Activated T-cell treated with anti-CD3 and anti-CD28 coated beads, Interleukin-2, amount 50 U/mL, for 24 hours (primary cell): ENCODE measurements at places on chromosomes 6 and 20.

GRCh38 chr6:8131265-8131897 is 29.0 kb upstream of the EEF1E1 start:
- H3K27ac ChIP-seq = no peak overlapping the region
- peaks cover 1% of the 10 kb centered on the region for H3K4me1 ChIP-seq
- no peaks in the 10 kb centered on the region for H3K36me3 ChIP-seq
- DNase-seq = peak; percentile 38

- H3K4me1 ChIP-seq = no peaks in the 10 kb centered on the region
- no peaks in the 10 kb centered on the region for H3K27me3 ChIP-seq
- H3K36me3 ChIP-seq = no peaks in the 10 kb centered on the region
- no peak overlapping the region for H3K4me3 ChIP-seq
- no peak for DNase-seq
These were observed 234.7 kb downstream of the TRDN start for GRCh38 chr6:123402052-123402451.

DNA sequence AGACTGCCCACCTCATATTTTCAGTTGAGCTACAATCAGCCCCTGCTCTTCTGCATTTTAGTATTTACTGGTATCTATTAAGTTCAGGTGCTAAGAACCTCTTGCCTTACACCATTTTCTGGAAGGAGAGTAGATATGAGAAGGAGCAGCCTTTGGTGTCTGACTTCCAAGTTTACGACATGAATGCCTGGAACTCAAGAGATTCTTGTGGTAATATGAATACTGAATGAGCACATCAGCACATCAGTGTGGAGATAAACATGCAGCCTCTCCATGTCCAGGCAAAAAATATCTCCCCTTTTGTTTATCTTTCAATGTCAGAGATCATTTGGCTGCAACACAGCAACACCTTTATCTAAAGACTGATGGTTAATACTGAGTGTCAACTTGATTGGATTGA is 65.8 kb upstream of the THEMIS start:
- H3K4me1 ChIP-seq = peaks cover 42% of the 10 kb centered on the region
- no peaks in the 10 kb centered on the region for H3K27me3 ChIP-seq
- no peak overlapping the region for H3K27ac ChIP-seq
- DNase-seq = no peak
- no peak overlapping the region for H3K4me3 ChIP-seq

DNA sequence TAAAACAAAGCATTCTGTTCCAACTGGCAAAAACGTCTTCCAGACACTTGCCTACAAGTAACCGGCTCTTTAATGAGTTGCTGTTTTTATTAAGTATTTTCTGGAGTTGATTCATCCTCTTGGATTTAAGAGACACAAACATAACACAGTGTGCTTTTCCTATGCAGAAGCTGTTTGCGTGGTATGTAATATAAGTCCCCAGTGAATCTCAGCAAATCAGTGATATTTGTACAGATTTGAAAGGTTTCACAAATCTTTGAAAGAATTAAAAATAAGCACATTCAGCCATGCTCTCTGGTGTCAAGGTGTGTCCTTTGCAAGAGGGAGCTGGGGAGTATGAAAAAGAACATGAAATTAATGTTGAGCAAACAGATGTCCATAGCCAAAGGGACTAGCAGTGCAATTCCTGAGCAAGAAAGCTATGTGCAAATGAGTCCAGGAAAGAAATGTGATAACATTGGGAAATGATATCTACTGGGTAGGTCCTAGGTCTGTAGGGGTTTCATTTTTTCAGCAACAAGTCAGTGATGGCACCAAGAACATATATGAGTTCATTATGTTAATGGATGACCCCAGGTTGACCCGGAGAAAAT is 170.1 kb upstream of the PHACTR1 start:
- no peak for DNase-seq
- no peaks in the 10 kb centered on the region for H3K4me1 ChIP-seq
- no peak overlapping the region for H3K4me3 ChIP-seq

DNA sequence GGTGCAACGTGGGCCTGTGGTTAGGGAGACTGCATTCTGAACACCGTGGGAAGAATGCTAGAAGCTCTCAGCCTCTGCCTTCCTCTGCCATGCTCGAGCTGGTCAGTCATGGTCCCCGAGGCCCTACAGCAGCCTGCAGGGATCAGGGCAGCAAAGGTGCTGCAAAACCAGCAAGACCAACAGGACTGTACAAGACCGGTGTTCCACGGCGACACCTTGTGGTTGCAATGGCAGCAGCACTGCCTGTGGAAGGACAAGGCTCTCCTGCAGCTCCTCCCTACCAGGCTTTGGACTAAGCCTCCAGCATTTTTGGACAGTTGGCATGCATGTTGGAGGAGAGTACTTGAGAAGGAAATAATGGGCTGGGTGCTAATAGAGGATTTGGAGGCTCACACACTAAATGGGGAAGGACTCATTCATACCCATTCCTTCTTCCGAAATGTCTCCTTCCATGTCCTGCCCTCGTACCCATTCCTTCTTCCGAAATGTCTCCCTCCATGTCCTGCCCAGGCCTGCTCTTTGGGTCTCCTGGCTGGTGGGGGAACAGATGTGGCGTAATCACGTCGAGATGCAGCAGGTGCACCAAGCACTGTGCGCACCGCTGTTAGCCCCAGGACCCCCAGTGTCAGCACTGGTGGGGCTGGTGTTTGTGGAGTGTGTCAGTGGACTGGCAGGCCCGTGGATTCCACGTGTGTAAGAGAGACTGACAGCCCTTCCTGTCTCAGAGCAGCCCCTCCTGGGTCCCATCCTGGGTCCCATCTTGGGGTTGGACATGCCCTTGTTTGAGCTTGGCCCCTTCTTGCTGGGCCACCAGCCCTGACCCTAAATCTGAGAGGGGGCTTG is 18.6 kb upstream of the MYT1 start:
- no peaks in the 10 kb centered on the region for H3K4me1 ChIP-seq
- H3K27me3 ChIP-seq = peaks cover 3% of the 10 kb centered on the region
- no peak overlapping the region for H3K4me3 ChIP-seq
- no peak overlapping the region for H3K27ac ChIP-seq

- DNase-seq = no peak
- peaks cover 60% of the 10 kb centered on the region for H3K36me3 ChIP-seq
- peaks cover 65% of the 10 kb centered on the region for H3K4me1 ChIP-seq
- no peaks in the 10 kb centered on the region for H3K27me3 ChIP-seq
- H3K27ac ChIP-seq = peak overlapping the region; percentile 95
These were observed 19.3 kb downstream of the HIVEP2 start for GRCh38 chr6:142925575-142926110.

DNA sequence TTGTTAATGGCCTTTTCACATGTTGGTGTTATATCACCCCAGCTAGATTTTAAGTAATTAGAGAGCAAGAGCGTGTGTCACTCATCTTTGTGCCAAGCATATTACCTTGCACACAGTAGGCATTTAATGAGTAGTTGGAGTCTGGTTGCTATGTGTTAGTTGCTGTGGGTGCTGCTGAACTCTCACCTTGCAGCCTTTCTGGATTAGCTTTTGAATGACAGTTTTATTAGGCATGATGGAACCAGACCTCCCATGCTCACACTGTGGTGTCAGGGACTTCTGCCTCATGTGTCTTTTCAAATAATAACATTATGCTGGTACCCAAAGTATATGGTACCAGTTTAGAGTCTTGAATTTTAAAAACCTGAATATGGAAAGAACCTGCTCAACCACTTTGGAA is 55.9 kb downstream of the TRAF3IP2 start:
- no peak overlapping the region for H3K4me3 ChIP-seq
- H3K27ac ChIP-seq = no peak overlapping the region
- peaks cover 8% of the 10 kb centered on the region for H3K36me3 ChIP-seq
- H3K4me1 ChIP-seq = peaks cover 4% of the 10 kb centered on the region
- DNase-seq = no peak

DNA sequence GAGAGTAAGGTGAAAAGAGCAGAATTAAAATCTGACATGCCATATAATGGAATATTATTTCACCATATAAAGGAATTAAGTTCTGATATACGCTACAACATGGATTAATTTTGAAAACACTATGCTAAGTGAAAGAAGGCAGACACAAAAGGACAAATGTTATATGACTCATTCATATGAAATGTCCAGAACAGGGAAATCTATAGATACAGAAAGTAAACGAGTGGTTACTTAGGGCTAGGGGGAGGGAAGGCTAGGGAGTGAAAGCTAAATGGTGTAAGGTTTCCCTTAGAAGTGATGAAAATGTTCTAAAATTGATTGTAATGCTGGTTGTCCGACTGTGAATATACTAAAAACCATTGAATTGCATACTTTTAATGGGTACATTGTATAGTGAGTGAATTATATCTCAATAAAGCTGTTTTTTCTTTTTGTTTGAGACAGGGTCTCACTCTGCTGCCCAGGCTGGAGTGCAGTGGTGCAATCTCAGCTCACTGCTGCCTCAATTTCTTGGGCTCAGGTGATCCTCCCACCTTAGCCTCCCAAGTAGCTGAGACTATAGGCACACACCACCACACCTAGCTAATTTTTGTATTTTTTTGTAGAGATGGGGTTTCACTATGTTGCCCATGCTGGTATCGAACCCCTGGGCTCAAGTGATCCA is 8.2 kb downstream of the PRPH2 start:
- no peaks in the 10 kb centered on the region for H3K27me3 ChIP-seq
- no peaks in the 10 kb centered on the region for H3K36me3 ChIP-seq
- H3K4me3 ChIP-seq = no peak overlapping the region
- DNase-seq = no peak

DNA sequence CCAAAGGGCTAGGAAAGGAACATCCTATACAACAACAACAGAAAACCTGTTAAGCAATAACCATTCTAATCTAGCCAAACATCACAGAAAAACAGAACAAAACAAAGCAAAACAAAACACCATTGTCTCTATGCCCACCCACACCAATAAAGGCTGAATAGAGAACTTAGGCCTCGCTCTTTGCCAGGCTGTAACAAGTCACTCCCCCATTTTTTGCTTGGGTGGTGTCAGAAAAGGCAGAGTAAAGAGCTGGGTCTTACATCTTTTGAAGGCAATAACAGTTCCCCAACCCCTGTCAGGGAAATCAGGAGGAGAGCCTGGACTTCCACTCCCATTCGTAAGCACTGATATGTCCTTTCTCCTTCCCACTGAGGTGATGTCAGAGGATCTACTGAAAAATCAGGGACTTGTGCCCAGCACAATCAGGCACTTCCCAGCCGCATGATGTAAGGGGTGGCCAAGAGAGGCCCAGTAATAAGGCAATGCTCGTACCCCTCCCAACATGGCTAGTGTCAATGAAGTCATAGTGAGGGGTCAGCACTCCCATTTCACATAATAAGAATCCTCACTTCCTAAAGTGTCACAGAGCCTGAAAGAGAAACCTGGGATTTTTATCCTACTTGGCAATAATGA is 31.0 kb downstream of the THEMIS start:
- peak overlapping the region; percentile 41 for H3K4me3 ChIP-seq
- peaks cover 69% of the 10 kb centered on the region for H3K4me1 ChIP-seq
- H3K36me3 ChIP-seq = peaks cover 33% of the 10 kb centered on the region
- DNase-seq = no peak
- H3K27ac ChIP-seq = peak overlapping the region; percentile 89

DNA sequence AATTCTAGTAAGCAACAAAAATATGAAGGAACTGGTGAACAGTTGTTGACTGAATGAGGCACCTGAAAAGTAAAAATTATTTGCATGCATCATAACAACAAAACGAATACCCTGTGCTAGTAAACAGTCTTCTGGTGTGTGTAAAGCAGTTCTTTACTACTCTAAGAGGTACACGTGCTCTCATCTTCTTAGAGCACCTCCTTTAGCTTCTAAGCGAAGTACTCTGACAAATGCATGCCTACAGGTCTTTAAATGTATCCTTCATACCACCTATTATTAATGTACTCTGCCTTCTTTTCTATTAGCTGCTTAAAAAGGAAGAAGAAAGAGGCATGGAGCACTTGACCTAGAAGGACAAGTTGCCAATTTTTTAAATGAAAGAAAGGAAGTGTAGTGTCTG is 32.2 kb upstream of the MYB start:
- peaks cover 55% of the 10 kb centered on the region for H3K4me1 ChIP-seq
- H3K36me3 ChIP-seq = no peaks in the 10 kb centered on the region
- H3K4me3 ChIP-seq = no peak overlapping the region
- no peaks in the 10 kb centered on the region for H3K27me3 ChIP-seq
- DNase-seq = no peak

DNA sequence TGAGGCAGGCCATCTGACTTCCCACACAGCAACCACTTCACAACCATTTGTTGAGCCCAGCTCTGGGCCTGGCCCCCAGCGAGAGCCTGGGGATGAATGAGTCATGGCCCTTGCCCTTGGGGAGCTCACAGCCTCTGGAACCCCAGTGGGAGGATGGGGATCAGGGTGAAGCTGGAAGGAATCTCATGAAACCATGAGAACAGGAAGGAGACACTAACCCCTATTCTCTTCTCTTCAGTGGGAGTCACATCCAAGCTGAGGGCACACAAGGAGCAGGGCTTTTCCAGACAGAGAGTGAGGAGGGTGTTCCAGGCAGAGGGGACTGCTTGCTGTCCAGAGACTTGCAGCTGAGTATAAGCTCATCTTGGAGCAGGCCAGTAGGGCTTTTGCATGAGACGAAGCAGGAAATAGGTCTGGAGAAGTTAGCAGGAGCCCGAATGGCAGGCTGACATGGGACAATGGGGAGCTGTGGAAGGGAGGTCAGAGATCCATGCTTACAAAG is 7.5 kb downstream of the FOXS1 start:
- H3K4me3 ChIP-seq = no peak overlapping the region
- no peaks in the 10 kb centered on the region for H3K27me3 ChIP-seq
- DNase-seq = no peak
- no peak overlapping the region for H3K27ac ChIP-seq
- H3K4me1 ChIP-seq = peaks cover 7% of the 10 kb centered on the region

- no peaks in the 10 kb centered on the region for H3K27me3 ChIP-seq
- H3K4me1 ChIP-seq = peaks cover 10% of the 10 kb centered on the region
- no peak overlapping the region for H3K4me3 ChIP-seq
- no peaks in the 10 kb centered on the region for H3K36me3 ChIP-seq
- no peak for DNase-seq
- no peak overlapping the region for H3K27ac ChIP-seq
These were observed 77.3 kb downstream of the PLCG1 start for GRCh38 chr20:41214666-41215065.

GRCh38 chr6:40152701-40153436 is 218.6 kb upstream of the MOCS1 start:
- no peak overlapping the region for H3K27ac ChIP-seq
- peaks cover 30% of the 10 kb centered on the region for H3K27me3 ChIP-seq
- no peaks in the 10 kb centered on the region for H3K4me1 ChIP-seq
- no peak overlapping the region for H3K4me3 ChIP-seq

GRCh38 chr6:12163744-12164507 is 126.2 kb upstream of the EDN1 start:
- no peak for DNase-seq
- no peak overlapping the region for H3K4me3 ChIP-seq
- no peaks in the 10 kb centered on the region for H3K27me3 ChIP-seq
- peak overlapping the region; percentile 46 for H3K27ac ChIP-seq

DNA sequence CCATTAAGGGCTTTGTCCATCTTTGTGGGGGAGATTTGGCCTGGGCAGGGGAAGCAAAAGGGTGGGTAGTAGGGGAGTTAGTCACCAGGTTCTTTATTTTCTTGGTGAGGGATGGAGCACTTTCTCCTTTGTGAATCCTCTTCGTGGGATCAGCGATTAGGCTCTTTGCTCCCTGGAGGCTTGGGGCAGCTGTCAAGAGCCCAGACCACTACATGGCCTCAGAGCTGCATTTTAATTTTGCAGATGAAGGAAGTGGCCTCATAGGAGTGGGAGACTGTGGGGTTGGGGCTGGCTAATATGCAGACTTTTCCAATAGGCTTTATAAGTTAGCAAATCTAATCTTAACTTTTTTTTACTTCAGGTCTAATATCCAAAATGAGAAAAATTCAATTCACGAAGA is 168.1 kb upstream of the DEFB112 start:
- H3K4me1 ChIP-seq = no peaks in the 10 kb centered on the region
- no peak overlapping the region for H3K4me3 ChIP-seq
- no peak overlapping the region for H3K27ac ChIP-seq
